T-helper 2 cell (primary cell): ENCODE measurements at places on chromosomes 11 and 22.

DNA sequence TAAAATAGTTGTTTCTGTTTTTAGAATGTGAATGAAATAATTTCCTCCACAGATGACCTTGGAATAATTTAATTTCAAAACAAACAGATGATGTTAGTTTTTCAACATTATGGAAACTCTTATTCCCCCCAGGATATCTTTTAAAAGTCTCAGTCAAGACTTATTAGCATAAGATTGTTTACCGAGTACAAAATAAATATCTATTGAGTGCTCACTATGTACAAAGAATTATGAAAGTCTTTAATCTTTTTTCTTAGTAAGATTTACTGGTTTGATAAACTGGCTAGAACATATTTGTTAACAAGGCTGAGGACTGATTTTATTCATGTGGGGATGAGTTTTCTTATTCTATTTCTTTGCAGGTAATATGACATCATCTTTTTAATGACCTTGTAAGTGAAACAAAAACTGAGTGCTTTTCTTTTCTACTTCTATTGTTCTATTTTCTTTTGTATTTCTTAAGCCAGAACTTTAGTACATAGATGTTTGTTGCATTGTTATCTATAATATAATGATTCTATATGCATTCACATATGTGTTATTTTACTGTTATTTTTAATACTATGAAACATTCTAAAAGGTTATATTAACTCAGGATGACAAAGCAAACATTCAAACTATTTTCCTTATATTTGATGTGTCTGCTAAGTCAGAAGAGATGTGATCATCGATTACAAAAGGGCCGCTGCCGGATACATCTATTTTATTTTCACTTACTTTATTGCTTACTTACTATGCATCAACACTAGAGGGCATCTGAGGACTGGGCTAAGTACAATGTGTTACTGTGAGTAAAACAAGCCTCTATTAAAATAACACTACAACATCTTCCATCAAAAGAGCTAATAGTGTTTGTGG is 111.0 kb upstream of the ARHGAP42 start:
- DNase-seq, result no peak

DNA sequence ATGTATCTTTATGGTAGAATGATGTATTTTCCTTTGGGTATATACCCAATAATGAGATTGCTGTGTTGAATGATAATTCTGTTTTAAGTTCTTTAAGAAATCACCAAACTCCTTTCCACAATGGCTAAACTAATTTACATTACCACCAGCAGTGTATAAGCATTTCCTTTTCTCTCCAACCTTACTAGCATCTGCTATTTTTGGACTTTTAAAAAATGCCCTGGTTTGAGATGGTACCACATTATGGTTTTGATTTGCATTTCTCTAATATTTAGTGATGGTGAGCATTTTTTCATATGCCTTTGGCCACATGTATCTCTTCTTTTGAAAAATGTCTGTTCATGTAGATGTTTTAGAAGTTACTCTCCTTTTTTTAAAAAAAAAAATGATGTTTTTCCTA is 142.0 kb downstream of the METTL15 start:
- DNase-seq, result no peak

DNA sequence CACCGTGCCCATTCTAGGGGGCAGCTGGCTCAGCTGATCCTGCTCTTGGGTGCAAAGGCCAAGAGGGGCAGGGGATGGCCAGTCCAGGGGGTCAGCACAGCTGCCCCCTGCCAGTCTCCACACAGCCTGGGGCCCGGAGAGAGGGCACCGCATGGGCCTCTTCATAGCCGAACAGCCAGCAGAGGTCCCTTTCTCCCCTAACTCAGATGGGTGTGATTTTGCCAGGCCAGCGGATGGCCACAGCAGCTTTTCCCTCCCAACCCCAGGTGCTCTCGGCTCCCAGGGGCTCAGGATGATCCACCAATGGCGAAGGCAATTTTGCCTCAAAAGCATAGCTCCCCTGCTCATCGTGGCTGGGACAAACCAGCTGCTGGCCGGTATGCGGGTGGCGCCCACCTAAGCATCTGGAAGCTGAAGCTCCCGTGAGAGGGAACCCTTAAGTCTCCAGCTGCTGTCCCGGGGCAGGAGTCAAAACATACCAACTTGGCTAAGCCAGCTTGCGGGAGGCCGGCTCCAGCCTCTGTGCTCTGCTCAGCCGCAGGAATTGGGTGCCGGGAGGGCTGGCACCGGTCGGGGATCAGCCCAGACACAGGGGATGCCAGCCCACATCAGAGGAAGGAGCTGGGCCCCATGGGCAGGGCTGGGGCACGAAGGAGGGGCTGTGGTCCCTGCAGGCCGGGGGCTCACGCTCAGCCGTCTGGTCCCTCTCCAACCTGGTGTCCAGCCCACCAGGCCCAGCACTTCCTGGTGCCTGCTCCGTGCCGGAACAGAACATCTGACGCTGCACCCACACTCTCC is 30.5 kb upstream of the GNB1L start:
- DNase-seq, result no peak

DNA sequence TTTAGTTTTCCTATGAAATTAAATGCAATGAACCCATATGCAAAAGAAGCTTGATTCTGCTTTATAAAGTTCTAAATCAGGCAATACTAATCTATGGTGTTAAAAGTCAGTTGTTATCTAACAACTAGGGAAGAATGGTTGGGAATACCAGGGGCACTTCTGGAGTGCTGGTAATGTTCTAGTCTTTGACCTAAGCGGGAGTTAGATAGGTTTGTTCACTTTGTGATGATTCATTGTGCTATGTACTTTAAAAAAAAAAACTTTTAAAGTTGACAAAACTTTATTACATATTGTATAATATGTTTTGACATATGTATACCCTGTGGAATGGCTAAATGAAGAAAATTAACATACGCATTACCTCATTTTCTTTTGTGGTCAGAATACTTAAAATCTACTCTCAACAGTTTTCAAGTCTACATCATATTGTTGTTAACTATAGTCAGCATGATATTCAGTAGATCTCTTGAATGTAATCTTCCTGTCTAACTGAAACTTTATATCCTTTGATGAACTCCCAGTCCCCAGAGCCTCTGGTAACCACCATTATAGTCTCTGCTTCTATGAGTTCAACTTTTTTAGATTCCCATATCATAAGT is 39.2 kb downstream of the BIRC2 start:
- no peak for DNase-seq

DNA sequence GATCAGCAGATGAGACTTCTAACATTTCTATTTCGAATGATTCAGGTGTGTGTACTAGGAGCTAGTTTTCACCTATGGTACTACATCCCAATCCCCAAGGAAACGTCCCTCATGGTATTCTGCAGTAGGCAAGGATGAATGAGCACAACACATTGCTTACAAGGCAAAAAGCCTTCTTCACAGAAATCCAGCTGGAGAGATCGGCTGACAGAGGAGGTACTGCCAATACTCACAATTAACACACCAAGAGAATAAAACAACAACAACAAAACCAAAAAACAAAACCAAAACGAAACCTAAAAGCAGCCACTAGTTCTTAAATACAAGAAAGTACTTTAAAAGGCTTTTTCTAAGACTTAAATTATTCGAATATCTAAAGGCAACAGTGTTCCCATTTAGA is 101.4 kb downstream of the PICALM start:
- DNase-seq, result no peak

- DNase-seq, result no peak
Measured at GRCh38 chr11:118878163-118878563, 5.5 kb upstream of the CXCR5 start.

DNA sequence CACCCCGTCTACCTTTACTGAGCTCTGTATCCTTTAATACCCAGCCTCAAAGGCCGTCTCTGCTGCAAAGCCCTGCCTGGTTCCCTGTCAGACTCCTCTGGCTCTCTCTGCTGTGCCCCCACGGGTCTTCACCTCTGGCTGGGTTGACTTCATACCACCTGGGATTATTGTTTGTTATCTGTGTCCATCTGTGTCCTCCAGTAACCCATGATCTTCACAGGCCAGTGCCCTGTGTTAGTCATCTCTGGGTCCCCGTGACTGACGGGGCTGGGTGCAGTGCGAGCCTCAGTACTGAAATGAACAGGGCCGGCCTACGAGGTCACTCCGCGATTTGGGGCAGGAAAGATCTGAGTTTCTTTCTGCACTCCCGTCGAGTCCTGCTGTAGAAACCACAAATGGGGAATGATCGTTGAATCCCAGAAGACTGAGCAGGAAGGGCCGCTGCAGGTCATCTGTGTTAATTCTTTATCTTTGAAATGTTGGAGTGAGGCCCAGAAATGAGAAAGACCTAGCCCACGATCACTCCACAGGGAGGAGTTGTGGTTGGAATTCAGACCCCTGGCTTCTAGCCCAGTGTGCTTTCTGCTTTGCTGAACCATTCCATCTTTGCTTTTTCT is 12.3 kb upstream of the TUB start:
- no peak for DNase-seq

GRCh38 chr22:39908737-39909136 is 7.9 kb downstream of the GRAP2 start:
- no peak for DNase-seq

DNA sequence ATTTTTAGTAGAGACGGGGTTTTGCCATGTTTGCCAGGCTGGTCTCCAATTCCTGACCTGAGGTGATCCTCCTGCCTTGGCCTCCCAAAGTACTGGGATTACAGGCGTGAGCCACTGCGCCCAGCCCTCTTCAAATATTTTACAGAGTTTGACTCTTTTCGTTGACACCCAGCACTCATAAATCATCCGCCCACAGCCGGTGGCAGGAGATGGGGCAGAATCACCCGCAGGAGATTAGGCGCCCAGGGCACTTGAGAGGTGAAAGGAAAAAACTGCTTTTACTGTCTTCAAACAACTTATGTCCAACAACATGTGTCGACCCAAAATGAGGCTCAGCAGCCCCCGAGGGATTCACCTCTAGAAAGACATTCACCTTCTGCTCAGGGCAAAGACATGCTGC is 56.9 kb downstream of the OSBP2 start:
- no peak for DNase-seq

DNA sequence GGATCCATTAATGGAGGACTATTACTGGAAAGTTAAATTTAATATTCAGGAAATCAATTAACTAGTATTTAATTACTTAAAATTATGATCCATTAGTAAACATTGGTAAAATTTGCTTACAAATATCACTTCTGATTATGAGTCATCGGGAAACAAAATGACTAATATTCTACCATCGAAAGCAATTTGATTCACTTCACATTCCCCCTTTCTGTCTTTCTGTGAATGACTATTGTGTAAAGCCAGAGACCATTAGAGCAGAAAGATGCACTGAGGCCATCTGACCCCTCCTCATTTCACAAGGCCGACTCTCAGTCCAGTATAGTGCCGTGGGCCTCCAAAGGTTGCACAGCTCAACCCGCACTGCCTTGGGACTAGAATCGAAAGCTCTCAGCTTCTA is 619.0 kb downstream of the OPCML start:
- DNase-seq, result no peak

- no peak for DNase-seq
Measured at GRCh38 chr11:13297917-13298356, 20.3 kb downstream of the BMAL1 start.

GRCh38 chr22:50564289-50564688 is 1.6 kb upstream of the SYCE3 start:
- no peak for DNase-seq

DNA sequence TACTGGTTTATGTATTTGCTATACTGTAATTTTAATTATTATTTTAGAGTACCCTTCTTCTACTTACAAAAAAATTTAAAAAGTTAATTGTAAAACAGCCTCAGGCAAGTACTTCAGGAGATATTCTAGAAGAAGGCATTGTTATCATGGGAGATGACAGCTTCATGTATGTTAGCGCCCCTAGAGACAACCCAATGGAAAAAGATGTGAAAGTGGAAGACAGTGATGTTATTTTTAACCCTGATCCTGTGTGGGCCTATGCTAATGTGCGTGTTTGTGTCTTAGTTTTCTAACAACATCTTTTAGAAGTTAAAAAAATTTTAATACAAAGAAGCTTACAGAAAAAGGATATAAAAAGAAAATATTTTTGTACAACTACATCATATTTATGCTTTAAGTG is 205.0 kb downstream of the FAM76B start:
- no peak for DNase-seq

DNA sequence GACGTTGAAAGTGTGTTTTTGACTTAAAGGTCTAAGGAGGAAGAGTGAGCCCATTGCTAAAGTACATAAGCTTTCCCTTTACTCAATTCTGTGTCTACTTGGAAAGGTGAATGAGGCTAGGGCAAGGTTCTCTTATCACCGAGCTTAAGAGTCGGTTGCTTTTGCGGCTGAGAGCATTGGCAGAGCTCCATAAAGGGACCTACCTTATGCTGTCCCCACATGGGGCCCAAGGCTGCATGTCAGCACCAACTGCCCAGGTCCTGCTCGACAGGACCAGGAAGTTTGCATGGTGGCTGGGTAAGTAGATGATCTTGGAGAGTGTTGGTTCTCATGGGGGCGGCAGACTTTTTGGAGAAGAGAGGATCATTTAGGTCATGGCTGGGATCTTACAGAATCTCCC is 91.2 kb downstream of the ZBTB16 start:
- DNase-seq, result no peak

DNA sequence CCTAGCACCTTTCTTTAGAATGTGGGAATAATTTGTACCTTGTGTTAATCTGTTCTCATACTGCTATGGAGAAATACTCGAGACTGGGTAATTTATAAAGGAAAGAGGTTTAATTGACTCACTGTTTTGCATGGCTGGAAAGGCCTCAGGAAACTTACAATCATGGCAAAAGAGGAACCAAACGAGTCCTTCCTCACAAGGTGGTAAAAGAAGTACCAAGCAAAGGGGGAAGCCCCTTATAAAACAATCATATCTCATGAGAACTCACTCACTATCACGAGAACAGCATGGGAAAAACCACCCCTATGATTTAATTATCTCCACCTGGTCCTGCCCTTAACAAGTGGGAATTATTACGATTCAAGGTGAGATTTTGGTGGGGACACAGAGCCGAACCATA is 127.1 kb upstream of the ANO3 start:
- no peak for DNase-seq

- no peak for DNase-seq
Measured at GRCh38 chr11:102186551-102187191, 76.4 kb downstream of the YAP1 start.
